CD4-positive, alpha-beta T cell treated with Interleukin-2 at 100 ng/mL for 4 hours (primary cell): ENCODE measurements at places on chromosomes 6 and 20.

DNA sequence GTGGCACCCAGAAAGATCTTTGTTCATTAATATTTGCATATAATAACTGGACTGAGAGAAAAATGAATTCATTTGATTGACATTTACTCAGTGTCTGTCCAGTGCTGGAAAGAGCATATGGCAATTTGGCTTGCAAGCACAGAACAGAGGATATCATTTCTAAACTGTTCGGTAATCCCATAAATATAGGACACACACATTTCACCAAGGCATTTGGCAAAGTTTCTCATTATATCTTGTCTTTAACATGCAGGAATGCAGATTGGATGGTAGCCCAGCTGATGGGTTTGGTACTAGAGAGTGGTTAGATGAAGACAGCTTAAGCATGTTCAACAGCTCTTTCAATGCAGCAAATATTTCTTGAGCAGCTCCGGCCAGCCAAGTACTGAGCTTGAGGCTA, 259.2 kb downstream of the PRKN start:
- no peak for DNase-seq

DNA sequence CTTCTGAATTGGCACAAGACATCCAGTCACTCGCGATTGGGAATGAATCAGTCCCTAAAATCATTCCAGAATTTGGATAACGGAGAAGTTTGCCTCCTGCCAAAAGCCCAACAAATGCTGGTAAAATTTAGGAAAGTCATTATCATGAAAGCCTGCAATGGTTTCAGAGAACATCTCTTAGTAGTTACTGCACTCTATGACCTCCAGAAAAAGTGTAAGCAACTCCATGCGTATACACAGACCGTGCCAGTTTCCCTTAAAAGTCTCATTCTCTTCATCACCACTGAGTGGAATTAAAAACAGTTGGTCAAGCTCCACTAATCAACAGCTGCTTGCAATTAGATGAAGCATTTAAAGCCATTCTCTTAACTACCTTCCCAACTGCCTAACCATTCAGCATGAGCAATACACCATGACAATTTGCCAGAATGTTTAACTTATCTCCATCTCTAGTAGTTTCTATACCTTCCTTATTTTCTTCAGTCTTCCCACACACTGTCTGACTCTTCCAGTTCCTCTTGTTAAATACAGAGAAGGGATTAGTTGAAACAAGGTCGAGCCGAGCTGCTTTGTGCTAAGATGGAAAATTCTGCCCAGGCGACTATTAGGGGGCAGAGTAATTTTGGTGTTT, 183.6 kb upstream of the PRDM1 start:
- no peak for DNase-seq

- DNase-seq = no peak
Measured at GRCh38 chr20:24608926-24609667, 139.7 kb downstream of the SYNDIG1 start.

DNA sequence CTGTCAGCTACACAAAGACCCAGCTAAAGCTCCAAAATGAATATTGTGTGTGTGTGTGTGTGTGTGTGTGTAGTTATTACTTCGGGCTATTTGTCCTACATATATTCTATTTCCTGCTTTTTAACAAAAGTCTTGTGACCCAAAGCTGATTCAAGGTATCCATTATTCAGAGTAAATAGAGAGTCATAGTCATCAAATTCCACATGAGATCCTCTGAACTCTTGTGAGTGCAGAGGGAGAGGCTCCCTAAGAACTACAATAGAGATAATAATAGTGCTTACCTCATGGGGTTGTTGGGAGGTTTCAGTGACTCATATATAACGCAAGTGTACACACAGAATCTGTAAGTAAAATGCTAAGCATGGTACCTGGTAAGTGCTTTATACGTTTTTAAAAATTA, 95.6 kb upstream of the SHLD1 start:
- no peak for DNase-seq

- no peak for DNase-seq
Measured at GRCh38 chr20:23108871-23109270, 22.7 kb upstream of the CD93 start.

- no peak for DNase-seq
Measured at GRCh38 chr20:31676609-31676989, 38.9 kb downstream of the COX4I2 start.

- no peak for DNase-seq
Measured at GRCh38 chr6:143262859-143263258, 187.6 kb downstream of the ADAT2 start.

GRCh38 chr6:168277274-168277669, 42.3 kb downstream of the DACT2 start:
- DNase-seq = no peak

DNA sequence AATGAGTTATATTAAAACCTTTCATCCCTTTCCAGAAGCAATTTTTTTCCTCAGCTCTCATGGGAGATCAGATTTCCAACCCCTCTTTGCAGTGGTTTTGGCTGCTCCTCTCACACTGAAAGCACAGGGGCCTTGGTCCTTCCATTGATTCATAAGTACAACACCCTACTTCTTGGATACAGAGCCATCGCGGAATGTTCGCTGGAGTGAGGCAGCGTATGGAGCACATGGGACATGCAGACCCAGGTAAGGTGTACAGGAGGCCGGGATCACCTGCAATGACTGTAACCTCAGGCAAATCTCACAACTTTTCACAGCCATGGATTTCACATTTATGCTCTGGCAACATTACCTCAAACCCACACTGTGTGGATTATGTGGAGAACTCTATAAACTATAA, 75.2 kb upstream of the HEY2 start:
- DNase-seq = no peak

DNA sequence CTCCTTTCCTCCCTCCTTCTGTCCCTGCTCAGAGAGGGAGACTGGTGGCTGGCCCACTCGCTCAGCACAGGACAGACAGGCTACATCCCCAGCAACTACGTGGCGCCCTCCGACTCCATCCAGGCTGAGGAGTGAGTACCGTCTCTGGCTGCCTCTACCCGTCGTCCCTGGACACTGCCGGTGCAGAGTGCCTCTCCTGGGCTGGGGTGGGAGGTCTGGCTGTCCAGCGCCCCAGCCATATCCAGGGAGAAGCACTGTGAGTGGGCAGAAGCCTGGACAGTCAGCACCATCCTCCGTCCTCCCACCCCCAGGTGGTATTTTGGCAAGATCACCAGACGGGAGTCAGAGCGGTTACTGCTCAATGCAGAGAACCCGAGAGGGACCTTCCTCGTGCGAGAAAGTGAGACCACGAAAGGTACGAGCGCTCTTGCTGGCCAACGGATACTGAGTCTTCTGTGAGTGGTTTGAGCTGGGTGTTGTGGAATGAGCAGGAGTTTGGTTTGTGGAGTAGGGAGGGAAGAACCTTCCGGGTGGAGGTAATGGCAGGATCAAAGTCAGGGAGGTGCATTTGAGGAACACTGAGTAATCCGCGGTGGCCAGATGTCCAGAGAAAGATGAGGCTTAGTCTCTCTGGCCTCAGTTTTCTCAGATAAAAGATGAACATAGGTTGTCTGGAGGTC, 48.1 kb downstream of the SRC start:
- no peak for DNase-seq

GRCh38 chr20:15656124-15656523, 917.1 kb downstream of the KIF16B start:
- DNase-seq = no peak

DNA sequence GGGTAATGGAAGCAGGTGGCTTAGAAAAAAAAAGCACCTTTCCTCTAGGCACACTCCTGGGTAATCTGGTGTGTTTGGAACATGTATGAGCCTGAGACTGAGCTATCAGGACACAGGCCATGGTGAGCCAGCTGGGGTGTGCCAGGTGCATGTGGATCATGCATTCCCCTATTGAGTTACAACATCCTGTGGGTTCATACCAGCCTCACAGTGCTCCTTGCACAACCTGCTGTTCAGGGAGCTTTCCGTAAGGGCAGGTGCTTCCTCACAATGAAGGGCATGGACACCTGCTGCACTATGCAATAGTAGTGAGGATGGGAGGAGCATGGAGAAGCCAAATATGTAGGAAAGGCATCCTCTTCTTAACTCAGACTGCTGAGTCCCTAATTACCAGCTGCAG, 197.2 kb upstream of the SUPT3H start:
- no peak for DNase-seq

DNA sequence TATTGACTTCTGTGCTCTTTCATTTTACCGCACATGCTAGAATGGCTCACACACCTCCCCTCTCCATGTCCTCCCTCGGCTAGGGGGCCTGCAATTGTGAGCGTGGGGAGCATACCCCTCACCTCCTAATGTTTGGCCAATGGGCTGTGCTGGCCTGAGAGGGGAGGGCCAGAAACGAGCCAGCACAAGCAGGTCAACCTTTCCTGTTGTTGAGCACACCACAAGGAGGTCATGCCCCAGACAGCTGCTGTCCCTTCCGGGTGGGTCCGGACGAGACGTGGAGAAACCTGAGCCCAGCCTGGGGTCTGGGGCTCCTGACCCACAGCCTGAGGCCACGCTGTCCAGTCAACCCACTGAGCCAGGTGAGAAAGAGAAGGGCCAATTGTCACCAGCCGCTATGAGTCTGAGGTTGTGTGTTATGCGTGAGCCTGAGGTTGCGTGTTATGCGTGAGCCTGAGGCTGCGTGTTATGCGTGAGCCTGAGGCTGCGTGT, 77.4 kb downstream of the TTLL2 start:
- no peak for DNase-seq

DNA sequence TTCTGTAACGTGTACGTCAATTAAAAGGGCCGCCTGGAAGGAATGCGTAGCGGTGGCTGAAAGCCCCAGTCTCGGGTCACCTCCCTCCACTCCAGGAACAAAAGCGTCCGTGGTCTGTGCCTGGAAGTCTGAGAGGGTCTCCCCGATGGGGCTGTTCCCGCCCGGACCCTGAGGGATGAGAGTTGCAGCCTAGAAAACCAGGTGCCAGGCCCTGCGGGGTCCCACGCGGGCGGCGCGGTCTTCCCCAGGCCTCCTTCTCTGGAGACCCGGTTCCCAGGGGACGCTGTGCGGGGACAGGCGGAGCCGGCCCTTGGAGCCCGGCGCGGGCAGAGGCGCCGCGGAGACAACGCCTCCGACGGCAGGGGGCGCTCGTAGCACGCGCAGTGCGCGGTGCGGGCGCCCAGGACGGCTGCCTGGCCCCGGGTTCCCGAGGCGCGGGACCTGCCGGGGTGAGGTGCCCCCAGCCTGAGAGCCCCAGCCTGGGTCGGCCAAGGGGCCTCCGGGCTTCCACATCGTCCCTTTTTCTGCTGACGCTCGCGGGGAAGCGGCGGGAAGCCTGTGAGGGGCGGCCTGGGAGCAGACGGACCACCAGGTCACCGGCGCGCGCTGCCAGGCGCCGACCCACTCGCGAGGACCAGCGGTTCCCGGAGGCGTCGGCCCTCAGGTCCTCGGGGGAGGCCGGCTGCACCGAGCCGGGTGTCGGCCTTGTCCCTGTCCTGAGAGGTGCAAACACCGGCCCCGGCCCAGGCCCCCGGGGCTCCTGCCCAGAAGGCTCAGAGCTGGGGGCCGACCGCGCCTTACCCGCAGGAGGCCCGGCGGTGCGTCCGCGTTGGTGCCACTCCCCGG, 5.3 kb upstream of the FOXC1 start:
- peak; percentile 47 for DNase-seq
